ENCODE measurements at places on chromosomes 13 and 19.

GRCh38 chr13:63184693-63185092 lies 1769.0 kb upstream of the PCDH20 start:
- DNase-seq = no peak

- no peak for DNase-seq
These were observed 6.6 kb downstream of the AP2S1 start for GRCh38 chr19:46844067-46844489.

- DNase-seq = no peak
These were observed 70.7 kb upstream of the TSHZ3 start for GRCh38 chr19:31419871-31420445.

- DNase-seq = peak; percentile 67
These were observed 9.4 kb downstream of the SIRT6 start for GRCh38 chr19:4172861-4173473.

DNA sequence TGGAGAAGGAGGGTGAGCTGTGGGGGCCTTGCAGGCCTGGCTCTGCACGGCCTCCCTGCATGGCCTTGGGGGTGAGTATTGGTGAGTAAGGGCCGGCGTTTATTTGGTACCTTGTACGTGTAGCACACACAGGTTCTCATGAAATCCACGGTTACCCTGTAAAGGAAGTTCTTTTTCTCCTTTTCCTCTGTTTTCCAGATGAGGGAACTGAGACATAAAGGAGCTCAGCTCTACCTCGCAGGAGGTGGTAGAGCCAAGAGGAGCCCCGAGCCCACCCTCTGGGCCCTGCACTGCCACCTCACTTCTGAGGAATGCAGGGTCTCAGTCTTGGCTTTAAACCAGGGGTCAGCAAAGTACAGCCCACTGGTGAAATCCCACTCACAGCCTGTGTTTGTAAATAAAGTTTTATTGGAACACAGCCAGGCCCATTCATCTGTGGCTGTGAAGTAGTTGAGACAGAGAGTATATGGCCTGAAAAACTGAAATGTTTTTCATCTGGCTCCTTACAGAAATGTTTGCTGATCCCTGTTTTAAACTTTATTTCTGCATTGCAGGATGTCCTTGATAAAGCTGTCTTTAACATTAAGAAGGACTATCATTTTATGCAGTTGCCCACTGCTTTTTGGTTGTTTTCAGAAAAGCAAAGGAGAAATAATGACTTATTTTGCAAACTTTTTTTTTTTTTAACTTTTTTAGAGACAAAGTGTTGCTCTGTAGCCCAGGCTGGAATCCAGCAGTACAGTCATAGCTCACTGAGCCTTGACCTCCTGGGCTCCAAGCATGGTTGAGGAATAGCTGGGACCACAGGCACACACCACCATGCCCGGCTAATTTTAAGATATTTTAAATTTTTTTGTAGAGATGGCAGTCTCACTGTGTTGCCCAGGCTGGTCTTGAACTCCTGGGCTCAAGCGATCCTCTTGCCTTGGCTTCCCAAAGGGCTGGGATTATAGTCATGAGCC lies 6.4 kb downstream of the EPN1 start:
- DNase-seq = no peak

Data from CD8-positive, alpha-beta T cell (primary cell).